ENCODE measurements at places on chromosomes 11 and 22. TPM values are rescaled to one million over a fixed set of nuclear protein-coding genes. Genes with fewer than 3 reads are reported as not detected.

- H3K36me3 ChIP-seq: no peaks in the 10 kb centered on the region
- H3K4me1 ChIP-seq: no peaks in the 10 kb centered on the region
- no peak overlapping the region for H3K27ac ChIP-seq
- peaks cover 19% of the 10 kb centered on the region for H3K27me3 ChIP-seq
- no peak for DNase-seq
Measured at GRCh38 chr22:24737582-24737981, 36.9 kb downstream of the PIWIL3 start.

DNA sequence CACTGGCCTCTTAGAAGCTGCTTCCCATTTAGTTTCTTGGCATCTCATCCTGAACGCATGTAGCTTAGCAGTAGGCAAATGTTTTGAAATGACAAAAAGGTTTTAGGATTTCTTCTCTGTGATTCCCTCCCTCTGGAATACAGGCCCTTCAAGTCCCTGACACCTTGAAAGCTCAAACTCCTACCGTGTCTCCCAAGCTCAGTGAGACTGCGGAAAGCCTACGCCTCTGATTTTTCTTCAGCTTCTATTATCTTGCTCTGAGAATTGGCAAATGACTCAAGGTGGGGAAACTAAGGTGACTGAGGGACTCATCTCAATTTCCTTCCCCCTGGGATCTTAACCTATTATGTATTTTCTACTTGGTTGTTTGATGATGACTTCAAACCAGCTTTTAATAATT is 130.3 kb downstream of the ENTHD1 start:
- peaks cover 6% of the 10 kb centered on the region for H3K4me1 ChIP-seq
- H3K4me3 ChIP-seq: no peak overlapping the region
- no peak overlapping the region for H3K27ac ChIP-seq
- H3K36me3 ChIP-seq: no peaks in the 10 kb centered on the region

GRCh38 chr11:102223859-102224258 is 93.4 kb upstream of the BIRC3 start:
- no peaks in the 10 kb centered on the region for H3K27me3 ChIP-seq
- H3K27ac ChIP-seq: no peak overlapping the region
- DNase-seq: no peak

DNA sequence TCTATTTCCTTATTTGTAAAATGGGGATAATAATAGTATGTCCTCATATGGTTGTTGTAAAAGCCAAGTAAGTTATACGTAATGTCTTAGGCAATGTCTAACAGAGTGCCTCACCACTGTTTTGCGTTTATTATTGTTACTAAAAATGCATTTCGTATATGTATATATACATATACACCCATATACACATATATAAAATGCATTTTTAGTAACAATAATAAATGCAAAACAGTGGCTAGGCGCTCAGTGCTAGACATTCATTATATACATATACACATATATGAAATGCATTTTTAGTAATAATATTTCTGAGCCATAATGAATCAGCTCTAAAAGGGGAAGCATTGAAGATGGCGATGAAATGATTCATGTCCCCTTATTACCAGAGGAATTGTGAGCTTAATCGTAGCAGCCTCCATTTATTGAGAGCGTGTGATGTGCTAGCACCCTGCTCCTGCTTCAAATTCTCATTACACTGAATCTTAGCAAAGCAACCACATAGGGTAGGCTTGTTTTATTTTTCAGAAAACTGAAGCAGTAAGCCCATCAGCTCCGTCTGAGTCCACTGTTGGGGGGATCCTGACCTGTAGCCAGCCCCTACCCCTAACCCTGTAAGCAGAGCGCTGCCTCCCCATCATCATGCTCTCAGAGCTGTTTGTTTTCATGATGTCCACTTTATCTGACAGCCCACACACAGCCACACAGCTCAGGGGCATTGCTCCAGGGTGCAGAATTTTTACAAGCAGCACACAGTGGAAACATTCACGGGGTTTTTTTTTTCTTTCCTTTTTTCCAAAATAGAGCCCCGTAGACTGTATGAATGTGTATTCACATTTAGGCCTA is 97.1 kb upstream of the NAV2 start:
- no peak overlapping the region for H3K4me3 ChIP-seq
- DNase-seq: no peak
- no peak overlapping the region for H3K27ac ChIP-seq
- peaks cover 11% of the 10 kb centered on the region for H3K4me1 ChIP-seq
- H3K36me3 ChIP-seq: peaks cover 12% of the 10 kb centered on the region

DNA sequence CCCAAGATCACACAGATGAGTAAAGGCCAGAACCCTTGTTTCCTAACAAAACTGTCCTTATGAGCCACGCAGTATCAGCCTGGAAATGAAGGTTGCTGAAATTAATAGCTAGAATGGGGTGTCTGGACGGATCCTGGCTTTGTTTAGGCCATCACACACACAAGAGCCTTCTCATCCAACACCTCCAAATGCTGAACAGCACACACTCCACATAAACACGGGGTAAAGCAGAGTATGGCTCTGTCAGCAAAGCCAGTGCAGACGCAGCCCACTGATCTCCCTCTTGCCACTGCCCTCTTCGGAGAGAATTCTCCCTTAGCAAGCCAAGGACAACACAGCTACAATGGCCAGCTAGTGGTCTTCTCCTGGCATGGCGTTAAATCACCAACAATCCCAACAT is 392.6 kb upstream of the SYN3 start:
- no peak overlapping the region for H3K4me3 ChIP-seq
- no peak overlapping the region for H3K27ac ChIP-seq
- H3K27me3 ChIP-seq: no peaks in the 10 kb centered on the region
- no peaks in the 10 kb centered on the region for H3K4me1 ChIP-seq
- H3K36me3 ChIP-seq: no peaks in the 10 kb centered on the region
- no peak for DNase-seq

DNA sequence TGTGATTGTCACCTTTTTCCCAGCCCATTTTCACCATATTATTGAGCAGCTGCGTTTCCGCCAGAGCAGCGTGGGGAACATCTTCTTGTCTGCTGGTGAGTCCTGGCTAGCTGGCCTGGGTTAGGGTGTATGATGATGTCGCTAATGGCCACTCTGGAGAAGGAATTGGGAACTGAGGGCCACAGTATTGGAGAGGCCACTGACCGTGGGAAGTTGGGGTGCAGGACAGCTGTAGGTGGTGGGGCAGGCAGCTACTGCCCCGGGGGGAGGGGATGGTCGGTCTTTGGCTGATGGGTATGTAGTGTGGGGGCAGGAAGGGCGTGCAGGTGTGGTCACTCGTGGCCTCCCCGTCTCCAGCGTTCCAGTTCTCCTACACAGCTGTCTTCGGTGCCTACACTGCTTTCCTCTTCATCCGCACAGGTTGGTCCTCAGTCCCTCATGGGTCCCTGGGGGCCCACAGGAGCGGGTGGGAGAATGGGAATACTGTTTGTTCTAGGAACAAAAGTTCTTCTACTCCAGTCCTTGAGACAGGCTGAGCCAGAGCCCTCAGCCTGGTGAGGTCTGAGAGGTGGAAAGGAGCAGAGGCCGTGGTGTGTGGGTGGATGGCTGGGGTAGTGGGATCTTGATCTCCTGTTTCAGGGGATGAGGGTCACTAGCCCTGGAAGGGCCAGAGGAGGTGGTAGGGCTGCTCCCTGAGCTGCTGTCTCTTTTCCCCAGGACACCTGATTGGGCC is 2.1 kb downstream of the RCE1 start:
- no peaks in the 10 kb centered on the region for H3K36me3 ChIP-seq
- DNase-seq: no peak
- H3K27ac ChIP-seq: no peak overlapping the region
- H3K4me3 ChIP-seq: peak overlapping the region; percentile 97

GRCh38 chr11:95102733-95103132 is 13.1 kb downstream of the ENDOD1 start:
- no peaks in the 10 kb centered on the region for H3K27me3 ChIP-seq
- no peak overlapping the region for H3K27ac ChIP-seq
- no peaks in the 10 kb centered on the region for H3K36me3 ChIP-seq
- no peak overlapping the region for H3K4me3 ChIP-seq
- no peak for DNase-seq

DNA sequence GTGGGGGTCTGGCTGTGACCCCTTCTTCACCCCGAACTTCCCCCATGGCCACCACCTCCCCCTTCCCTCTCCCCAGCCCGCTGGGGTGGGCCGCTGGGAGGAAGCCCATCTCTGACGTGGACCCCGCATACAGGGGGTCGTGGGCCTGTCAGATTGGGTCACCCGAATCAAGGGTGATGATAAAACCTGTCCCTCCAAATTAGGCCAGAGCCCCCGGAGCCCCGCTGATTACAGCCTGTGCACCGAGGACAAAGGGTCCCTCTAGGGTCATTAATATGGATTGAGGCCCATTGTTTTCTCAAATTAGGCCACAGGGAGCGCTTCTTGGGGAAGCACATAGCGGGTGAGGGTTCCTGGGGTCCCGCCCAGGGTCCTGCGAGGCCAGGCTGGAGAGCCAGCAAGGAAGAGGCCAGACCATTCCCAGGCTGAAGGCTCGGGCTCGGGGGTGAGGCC is 4.9 kb upstream of the LINC01488 start:
- no peaks in the 10 kb centered on the region for H3K27me3 ChIP-seq
- H3K4me1 ChIP-seq: peaks cover 27% of the 10 kb centered on the region
- H3K27ac ChIP-seq: no peak overlapping the region
- no peak for DNase-seq

- H3K4me3 ChIP-seq: peak overlapping the region; percentile 91
- no peaks in the 10 kb centered on the region for H3K27me3 ChIP-seq
- H3K4me1 ChIP-seq: peaks cover 21% of the 10 kb centered on the region
- peaks cover 13% of the 10 kb centered on the region for H3K36me3 ChIP-seq
Measured at GRCh38 chr11:65014726-65015227, 817 bp downstream of the ARL2 start.

- peaks cover 38% of the 10 kb centered on the region for H3K4me1 ChIP-seq
- H3K27me3 ChIP-seq: no peaks in the 10 kb centered on the region
Measured at GRCh38 chr22:33873186-33873585, 47.1 kb downstream of the LARGE1 start.

GRCh38 chr11:37450613-37451012 is 852.6 kb upstream of the RAG2 start:
- no peaks in the 10 kb centered on the region for H3K27me3 ChIP-seq
- H3K4me3 ChIP-seq: no peak overlapping the region
- no peak for DNase-seq
- H3K27ac ChIP-seq: no peak overlapping the region

DNA sequence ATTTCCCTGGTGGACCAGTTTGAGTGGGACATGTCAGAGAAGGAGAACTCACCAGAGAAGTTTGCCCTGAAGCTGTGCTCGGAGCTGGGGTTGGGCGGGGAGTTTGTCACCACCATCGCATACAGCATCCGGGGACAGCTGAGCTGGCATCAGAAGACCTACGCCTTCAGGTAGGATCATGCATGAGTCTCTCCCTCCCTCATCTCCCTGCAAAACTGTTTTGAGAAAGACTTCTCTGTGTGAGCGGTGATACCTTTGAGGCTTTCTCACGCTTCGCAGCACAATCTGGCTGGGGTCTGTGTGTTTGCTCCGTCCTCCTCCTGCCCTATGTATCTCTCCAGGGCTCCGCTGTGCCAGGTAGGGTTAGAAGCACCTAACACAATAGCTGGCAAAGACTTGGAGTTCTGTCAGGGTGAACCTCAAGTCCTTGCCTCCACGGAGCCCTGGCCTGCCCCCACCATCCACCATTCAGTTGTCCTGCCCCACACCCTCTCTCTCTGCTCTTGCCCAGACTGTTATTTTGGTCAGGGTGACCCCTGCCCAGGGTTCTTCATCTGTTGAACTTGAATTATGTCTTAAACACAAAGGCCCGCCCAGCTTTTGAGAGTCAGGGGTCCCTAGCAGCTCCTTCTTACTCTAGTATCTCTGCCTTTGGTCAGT is 13.4 kb downstream of the DERL3 start:
- H3K27me3 ChIP-seq: no peaks in the 10 kb centered on the region
- no peak overlapping the region for H3K4me3 ChIP-seq
- DNase-seq: no peak
- no peaks in the 10 kb centered on the region for H3K4me1 ChIP-seq
- peak overlapping the region; percentile 43 for H3K27ac ChIP-seq
- peaks cover 19% of the 10 kb centered on the region for H3K36me3 ChIP-seq

DNA sequence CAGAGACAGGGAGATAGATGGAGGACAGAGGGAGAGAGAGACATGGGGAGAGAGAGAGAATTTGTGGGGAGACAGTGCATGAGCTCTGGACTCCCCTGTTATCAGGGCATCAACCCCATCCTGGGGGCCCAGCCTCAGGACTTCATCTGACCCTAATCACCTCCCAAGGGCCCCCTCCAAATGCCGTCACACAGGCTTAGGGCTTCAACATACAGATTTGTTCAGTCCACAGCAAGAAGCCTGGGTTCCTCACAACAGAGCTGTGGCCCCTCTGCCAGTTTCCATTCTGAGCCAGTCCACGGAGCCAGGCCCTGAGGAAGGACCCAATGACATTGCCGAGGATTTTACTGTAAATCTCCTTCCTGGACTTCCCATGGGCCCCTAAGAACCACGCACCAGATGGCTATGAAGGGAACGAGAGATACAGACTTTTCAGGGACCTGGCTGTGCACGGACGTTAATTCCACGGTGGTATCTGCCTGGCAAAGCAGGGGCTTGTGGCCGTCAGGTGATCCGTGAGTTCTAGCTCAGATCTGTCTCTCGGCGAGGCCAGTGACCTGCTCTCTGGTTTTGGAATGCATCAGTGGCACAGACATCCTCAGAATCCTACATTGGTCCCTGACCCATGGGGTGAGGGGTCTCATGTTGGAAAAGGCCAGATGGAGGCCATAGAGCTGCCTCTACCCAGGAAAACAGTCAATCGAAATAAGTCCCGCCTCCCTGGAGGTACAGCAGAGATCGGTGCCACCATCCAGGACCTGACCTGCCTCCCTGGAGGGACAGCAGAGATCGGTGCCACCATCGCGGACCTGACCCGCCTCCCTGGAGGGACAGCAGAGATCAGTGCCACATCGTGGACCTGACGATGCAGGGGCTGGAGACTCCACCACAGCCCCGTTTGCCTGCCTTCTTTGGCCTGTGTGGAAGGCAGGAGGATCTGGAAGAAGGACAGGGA is 8.7 kb upstream of the B4GALNT4 start:
- H3K27ac ChIP-seq: no peak overlapping the region
- H3K4me3 ChIP-seq: no peak overlapping the region
- no peak for DNase-seq
- H3K27me3 ChIP-seq: peaks cover 8% of the 10 kb centered on the region
- no peaks in the 10 kb centered on the region for H3K4me1 ChIP-seq

- no peak overlapping the region for H3K27ac ChIP-seq
- peaks cover 40% of the 10 kb centered on the region for H3K27me3 ChIP-seq
- peak overlapping the region; percentile 4 for H3K4me3 ChIP-seq
- no peaks in the 10 kb centered on the region for H3K36me3 ChIP-seq
- H3K4me1 ChIP-seq: peaks cover 15% of the 10 kb centered on the region
Measured at GRCh38 chr11:128894286-128894681, 3.1 kb downstream of the KCNJ5 start.

GRCh38 chr11:64717268-64717578 is 5.8 kb downstream of the NRXN2 start:
- H3K4me1 ChIP-seq: peaks cover 7% of the 10 kb centered on the region
- peaks cover 90% of the 10 kb centered on the region for H3K27me3 ChIP-seq
- no peak for DNase-seq
- H3K4me3 ChIP-seq: no peak overlapping the region

Gene VSIG10L2
- total RNA-seq: not detected

Gene OVOL1
- total RNA-seq: not detected

Gene MIAT
- 45.6 TPM for total RNA-seq

Gene UBQLN3
- not detected for total RNA-seq

Gene DDTL
- total RNA-seq: not detected

Gene PGR
- total RNA-seq: not detected

Gene FAM111B
- total RNA-seq: 35.4 TPM

Gene ANKK1
- 0.09 TPM for total RNA-seq

Gene TRIM51
- not detected for total RNA-seq

Gene MAPK8IP1
- total RNA-seq: 38.7 TPM

Gene NCR3LG1
- 18.8 TPM for total RNA-seq

Gene OR51F1
- total RNA-seq: not detected

Gene OR5B12
- total RNA-seq: not detected

Gene ZP1
- total RNA-seq: not detected

Gene APOA5
- not detected for total RNA-seq

Measured in neural crest cell (in vitro differentiated cells).